Daoy (cell line): ENCODE measurements at places on chromosomes 5 and 9. TPM values are rescaled to one million over a fixed set of nuclear protein-coding genes. Genes with fewer than 3 reads are reported as not detected.

CAMK4 gene
- 20.1 and 28.1 TPM in 2 replicates for total RNA-seq

SLC46A2 gene
- not detected in 2 replicates for total RNA-seq

CD180 gene
- not detected in 2 replicates for total RNA-seq

DNAH5 gene
- 6.1 and 12.3 TPM in 2 replicates for total RNA-seq
